ENCODE measurements at places on chromosomes 5 and 9.

GRCh38 chr5:108743319-108743718 lies 4.4 kb upstream of the FER start:
- no peak for DNase-seq

DNA sequence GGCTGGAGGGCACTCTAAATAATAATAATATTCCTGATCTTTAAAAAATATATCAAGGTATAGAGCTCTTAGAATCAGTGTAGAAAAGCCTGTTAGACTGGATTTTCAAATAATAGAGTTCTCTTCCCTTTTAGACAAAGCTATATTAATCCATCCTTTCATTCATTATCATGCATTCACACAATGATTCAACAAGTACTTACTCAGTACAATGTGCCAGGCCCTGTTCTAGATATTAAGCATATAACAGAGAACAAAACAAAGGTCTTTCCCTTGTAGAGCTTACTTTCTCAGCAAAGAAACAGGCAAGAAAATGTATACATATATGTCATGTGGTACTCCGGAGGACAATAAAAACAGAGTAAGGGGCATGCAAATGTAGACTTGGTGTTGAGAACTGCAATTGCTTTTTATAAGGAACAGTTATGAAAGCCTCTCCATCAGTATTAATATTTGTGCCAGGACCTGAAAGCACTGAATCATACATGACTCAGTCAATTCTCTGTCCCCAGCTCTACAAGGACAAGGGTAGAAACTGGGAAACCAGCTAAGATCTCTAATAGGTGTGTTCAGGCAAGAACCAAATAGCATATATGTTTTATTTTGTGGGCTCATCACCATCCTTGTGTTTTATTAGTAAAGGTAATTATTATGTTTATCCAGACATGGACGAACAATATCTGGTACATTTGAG lies 72.2 kb downstream of the PIP5K1B start:
- DNase-seq, result no peak

- no peak for DNase-seq
Observed at GRCh38 chr5:141485321-141486055, 658 bp downstream of the PCDHGC4 start.

- no peak for DNase-seq
Observed at GRCh38 chr5:142072488-142072887, 36.1 kb upstream of the NDFIP1 start.

DNA sequence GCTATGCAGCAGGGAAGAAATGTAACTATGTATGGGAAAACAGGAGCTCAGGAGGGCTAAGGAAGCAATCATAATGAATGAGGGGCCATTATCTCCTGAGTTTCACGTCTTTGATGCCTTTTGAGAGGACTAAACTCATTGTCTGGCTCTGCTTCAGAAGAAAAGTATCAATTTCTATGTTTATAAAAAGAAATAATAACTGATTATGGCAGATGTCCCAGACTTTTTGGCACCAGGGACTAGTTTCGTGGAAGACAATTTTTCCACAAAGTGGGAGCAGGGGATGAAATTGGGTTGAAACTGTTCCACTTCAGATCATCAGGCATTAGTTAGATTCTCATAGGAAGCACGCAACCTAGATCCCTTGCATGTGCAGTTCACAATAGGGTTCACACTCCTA lies 8.7 kb upstream of the IL7R start:
- DNase-seq, result no peak

- DNase-seq, result no peak
Observed at GRCh38 chr9:16867576-16868311, 2.7 kb downstream of the BNC2 start.

Data from CD4-positive, alpha-beta T cell (primary cell).